ENCODE measurements at places on chromosomes 1 and 21.

DNA sequence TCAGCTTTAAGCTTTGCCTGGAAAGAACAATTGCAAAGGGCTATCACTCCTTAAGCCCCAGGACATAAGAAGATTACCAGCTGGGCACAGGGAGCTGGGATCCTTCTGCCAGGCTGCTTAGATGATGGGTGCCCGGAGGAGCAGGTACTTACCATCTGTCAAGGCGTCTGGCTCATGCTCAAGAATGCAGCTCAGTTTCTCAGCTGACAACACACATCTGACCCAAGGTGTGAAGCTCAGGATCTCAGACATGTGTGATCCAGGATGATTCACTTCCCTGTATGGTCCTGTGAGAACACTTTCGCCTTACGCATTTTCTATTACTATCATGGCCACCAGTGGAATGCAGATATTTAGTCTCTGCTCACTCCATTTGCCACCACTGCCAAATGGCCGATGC, 14.7 kb upstream of the DISC1 start:
- no peak for DNase-seq

DNA sequence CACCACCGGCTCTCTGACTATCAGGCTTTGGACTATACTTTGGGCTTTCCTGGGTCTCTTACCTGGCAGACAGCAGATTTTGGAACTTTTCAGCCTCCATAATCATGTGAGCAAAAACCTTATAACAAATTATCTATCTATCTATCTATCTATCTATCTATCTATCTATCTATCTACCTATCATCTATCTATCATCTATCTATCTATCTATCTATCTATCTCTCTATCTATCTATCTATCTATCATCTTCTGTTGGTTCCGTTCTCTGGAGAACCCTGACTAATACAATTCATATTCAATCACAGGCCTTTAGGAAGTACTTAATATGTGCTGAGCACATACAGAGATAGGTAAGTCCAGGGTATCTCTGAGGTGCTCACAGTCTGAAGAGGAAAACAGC, 18.7 kb upstream of the SCMH1 start:
- no peak for DNase-seq

DNA sequence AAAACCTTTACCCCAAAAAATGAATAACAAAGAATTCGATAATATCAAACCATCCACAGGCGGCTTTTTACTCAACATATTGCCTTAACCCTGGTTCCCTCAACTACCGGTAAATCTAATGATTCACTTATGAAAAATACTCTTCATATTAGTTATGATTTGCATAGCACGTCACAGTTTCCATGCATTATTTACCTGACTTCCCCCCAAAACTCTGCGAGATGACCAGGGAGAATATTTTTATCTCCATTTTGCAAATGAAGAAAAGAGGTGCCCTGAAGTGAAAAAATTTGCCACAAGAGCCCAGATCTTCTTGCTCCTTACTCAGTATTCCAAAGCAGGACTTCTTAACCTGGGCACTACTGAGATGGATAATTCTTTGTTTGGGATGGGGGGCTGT, 2.9 kb downstream of the JAK1 start:
- no peak for DNase-seq

DNA sequence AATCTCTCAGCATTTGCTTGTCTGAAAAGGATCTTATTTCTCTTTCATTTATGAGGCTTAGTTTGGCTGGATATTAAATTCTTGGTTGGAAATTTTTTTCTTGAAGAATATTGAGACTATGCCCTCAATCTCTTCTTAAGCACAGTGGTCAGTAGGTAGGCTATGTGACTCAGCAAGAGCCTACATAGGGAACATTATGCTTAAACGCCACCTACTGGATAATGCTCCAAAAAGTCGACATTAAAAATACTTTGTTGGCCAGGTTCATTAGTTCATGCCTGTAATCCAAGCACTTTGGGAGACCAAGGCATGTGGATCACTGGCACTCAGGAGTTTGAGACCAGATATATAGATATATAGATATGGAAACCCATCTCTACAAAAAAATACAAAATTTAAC, 678.0 kb upstream of the USP24 start:
- no peak for DNase-seq

GRCh38 chr1:14698314-14698713, 99.8 kb downstream of the KAZN start:
- DNase-seq, result no peak

DNA sequence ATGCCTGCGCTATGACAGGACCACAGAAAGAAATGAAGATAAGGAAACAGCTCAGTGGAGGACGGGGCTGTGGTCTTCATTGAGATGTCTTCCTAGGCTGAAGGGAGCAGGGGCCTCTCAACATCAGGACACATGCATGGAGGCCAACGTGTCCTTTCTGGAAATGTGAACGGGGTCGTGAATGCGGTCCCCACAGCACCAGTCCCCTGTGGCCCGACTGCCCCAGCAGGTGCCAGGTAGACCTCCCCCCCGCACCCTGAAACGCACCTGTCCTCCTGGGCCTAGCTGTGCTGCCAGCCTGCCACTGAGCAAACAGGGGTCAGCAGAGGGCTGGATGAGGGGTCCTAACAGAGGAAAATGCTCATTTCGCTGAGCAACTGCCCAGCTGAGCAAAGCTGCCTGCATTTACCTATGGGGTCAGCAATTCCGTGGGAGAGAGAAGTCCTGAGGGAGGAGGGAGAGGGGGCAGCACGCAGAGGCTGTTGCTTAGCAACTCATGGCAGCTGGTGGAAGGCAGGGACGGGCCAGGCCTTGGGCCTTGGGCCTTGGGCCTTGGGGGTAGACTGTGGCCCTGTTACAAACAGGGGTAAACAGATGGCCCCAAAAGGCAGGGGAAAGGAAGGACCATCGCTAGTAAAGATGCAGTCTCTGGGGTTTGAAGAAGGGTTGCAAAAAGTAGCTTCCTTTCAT, 77.4 kb downstream of the NPHP4 start:
- DNase-seq, result no peak

GRCh38 chr1:174309490-174309889, 138.3 kb upstream of the GPR52 start:
- no peak for DNase-seq

GRCh38 chr21:46572850-46573249, 32.0 kb downstream of the S100B start:
- DNase-seq, result no peak

DNA sequence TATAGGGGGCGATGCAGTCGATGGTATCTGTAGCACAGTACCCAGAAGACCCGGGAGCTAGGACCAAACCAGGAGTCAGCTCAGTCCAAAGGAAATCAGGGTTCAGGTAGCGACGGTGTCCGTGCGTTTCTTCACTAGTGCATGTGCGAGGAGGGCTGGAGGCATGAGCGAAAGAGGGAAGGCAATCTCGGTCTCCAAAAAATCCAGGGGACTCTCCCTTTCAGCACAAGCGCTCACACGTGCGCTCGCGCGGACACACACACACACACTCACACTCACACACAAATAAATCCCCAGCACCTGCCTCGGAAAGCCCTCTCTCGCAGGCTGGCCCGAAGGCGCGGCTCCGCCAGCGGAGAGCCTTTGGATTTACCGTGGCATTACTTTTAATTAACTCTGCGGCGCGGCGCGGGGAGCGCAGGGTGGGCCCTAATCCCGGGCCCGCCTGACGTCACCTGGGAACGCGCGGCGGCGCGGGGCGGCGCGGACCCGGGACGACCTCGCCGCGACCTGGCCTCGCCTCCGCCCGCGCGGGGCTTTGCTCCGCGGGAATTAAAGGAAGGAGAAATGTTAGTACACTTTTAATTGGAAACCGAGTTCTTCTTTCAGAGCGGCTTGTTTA, 121.2 kb downstream of the LMX1A start:
- DNase-seq, result no peak

DNA sequence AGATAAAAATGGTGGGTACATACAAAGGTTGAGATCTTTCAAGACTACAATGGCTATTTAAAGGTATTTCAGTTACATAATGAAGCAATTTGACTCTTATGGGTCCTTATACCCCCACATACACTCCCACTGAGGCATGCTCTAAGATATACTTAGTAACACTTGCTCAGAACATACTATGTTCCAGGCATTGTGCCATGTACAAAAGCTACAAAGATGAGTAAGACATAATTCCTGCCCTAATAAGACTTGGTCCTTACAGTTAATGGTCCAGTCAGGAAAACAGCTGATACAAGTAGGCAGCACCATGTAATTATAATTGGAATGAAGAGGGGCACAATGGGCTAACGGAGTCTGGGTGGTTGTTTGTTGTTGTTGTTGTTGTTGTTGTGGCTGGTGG, 166.7 kb upstream of the BEND5 start:
- DNase-seq, result no peak

GRCh38 chr1:245209658-245210435, 55.1 kb downstream of the KIF26B start:
- DNase-seq, result no peak

- DNase-seq, result no peak
Measured at GRCh38 chr1:230595181-230595580, 47.1 kb upstream of the COG2 start.

DNA sequence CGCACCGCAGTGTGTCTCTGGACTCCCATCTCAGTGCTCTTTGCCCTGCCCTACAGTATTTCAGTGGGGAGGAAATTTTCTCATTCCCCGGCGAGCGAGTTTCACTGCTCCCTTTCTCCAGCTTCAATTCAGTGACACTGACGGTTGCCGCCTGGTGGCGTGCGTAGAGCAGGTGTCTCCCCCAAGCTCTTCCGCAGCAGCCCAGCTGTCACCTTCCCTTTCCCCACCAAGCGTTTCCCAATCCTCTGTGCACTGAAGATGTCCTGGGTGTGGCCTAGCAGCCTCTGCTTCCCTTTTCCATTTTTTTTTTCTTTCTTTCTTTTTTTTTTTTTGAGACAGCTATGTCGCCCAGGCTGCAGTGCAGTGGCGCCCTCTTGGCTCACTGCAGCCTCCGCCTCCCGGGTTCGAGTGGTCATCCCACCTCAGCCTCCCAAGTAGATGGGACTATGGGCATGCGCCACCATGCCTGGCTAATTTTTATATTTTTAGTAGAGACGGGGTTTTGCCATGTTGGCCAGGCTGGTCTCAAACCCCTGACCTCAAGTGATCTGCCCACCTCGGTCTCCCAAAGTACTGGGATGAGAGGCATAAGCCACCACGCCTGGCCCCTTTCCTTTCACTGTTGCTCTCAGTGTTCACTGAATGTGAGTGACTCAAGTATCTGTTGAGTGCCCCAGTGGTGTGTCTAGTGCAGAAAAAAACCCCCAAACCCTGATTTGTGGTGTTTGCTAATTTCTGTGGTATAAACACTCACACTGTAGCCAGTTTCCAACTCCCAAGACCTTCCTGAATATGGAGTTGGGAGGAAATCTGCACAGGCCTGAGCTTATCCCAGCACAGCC, 30.1 kb downstream of the TNFRSF1B start:
- peak; percentile 97 for DNase-seq

- DNase-seq, result peak; percentile 67
Measured at GRCh38 chr1:181036107-181036836, 2.5 kb downstream of the MR1 start.

GRCh38 chr21:27026501-27026900, 59.6 kb upstream of the ADAMTS5 start:
- DNase-seq, result no peak

- DNase-seq, result no peak
Measured at GRCh38 chr1:175731581-175731980, 11.8 kb downstream of the TNR start.

DNA sequence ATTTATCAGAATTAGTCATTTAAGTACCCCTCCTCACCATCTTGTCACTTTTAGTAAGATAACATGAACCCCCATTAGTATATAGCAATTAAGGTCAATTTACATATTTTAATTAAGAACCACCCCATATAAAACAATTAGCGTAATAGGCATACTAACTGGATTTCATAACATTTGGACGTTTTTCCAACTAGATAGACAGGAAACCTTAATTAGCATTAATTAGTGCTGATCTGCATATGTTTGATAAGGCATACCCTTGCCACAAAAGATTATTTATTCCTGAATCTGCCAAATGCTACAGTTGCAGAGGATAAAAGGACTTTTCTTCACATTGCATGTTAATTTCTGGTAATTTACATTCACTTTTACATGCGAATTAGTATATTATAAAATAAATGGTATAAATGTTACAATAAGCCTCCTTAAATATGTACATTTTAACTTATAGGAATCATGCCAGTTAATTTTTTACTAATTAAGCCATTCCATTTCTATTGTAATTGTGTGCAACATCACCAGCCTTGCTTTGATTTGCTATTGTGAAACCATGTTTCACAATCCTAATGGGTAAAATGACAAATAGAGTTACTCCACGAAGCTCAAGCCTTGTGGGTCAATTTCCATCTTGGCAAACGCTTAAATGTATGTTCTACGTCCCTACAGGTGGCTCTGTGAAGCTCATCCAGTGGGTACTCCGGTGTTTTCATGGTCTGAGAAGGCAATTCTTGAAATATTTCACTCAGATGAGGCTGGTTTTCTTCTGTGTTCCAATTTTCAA, 469.6 kb downstream of the DPYD start:
- peak; percentile 5 for DNase-seq

GRCh38 chr1:195481293-195481692, 1126.9 kb downstream of the KCNT2 start:
- no peak for DNase-seq

DNA sequence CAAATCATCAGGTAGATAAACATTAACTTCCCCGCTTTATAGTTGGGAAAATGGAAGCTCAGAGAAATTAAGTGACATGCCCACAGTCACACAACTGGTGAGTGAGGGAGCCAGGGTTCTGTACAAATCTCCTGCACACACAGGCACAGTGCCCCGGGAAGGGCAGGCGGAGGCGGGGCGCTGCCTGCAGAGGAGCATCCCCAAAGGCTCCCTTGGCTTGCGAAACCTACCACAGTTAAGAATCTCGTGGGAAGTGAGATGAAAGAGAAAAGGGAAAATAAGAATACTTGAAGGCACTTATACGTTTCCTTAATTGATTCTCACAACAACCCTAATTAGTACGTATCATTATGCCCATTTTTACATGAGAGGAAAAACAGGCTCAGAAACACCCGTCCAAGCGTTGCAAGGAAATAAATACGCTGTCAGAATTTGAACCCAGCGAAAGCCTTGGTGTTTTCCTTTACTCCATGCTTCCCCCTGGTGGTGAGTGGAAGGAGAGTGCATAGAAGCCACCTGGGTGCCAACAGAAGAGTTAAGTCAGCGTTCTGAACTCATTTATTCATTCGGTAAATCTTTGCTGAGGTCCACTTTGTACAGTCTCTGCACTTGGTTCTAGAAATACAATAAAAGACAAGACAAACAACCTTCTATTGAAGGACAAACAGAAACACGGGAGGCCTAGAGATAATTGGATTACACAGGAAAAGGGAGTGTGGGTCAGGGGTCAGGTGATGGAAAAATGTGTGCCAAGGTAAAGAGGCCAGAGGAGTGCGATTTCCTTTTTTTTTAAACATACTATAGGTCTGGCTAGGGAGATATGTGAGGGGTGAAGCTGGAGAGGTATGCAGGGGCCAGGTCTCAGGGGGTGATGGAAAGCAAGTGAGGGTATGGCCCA, 28.4 kb downstream of the ACP6 start:
- DNase-seq, result peak; percentile 31

GRCh38 chr1:91672601-91673161, 172.0 kb downstream of the CDC7 start:
- DNase-seq, result no peak

DNA sequence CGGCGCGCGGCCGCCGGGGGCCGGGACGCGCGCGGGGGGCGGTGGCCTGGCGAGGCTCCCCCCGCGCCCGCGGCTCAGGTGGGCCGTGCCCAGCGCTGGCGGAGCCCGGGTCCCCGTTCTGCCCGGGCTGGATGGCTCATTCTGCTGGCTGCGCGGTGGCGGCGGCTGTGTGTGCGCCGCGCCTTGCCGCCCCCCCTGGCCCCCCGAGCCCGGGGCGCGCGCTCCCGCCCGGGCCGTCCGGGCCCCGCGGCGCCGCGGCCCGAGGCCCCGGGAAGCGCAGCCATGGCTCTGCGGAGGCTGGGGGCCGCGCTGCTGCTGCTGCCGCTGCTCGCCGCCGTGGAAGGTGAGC, at the start of gene EPHB2:
Gene EPHB2, plus strand, starts transcription at position 139 of the 349 bp plus-strand sequence. Its CDS starts 144 bp downstream, at position 283.
- peak; percentile 38 for DNase-seq
